ENCODE measurements at places on chromosomes 1 and 21. TPM values are rescaled to one million over a fixed set of nuclear protein-coding genes. Genes with fewer than 3 reads are reported as not detected.

DNA sequence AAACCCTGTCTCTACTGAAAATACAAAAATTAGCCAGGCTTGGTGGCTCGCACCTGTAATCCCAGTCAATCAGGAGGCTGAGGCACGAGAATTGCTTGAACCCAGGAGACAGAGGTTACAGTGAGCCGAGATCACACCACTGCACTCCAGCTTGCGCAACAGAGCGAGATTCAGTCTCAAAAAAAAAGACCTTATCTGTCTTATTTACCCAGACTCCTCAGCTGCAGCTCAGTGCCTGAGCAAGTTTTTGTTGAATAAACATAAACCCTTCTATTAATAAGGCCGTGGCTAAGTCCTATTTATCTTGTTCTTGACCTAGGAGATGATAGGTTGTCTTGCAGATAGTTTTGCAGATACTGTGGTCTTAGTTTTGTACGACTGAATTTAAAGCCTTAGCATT lies 136.4 kb upstream of the TMEM51 start:
- no peak for DNase-seq

GRCh38 chr1:114607223-114607622 lies 25.8 kb upstream of the BCAS2 start:
- no peak for DNase-seq

DNA sequence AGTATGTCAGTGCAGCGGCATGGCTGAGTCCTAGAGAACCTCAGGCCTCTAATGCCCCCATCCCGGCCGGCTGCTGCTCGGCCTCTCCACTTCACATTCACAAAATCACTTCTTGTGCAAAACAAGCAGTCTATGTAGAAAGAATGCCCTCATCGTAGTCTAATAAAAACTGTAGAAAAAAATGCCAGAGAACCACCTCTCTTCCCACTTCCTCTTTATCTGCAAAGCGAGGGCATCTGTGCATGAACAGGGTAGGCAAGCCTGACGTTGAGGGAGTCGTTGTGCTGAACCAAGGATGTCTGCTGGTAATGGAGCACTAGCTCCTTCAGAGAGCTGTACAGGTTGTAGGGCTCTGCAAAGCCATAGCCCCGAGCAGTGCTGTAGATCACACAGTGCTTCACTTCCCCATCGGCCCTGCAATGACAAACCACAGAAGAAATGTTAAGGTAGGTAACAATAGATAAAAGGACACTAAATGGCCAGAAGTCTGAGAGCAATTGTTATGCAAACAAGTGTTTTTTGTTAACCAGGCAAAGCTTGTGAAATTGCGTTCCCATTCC lies 88.9 kb downstream of the PIK3R3 start:
- DNase-seq: no peak

DNA sequence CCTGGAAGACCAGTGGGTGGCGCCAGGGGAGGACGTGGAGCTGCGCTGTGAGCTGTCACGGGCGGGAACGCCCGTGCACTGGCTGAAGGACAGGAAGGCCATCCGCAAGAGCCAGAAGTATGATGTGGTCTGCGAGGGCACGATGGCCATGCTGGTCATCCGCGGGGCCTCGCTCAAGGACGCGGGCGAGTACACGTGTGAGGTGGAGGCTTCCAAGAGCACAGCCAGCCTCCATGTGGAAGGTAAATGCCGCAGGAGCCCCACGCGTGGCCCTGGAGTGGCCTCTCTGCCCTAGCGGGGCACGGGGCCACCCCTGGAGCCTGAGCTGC lies 75.2 kb downstream of the OBSCN start:
- DNase-seq: no peak

GRCh38 chr1:175687622-175688415 lies 55.6 kb downstream of the TNR start:
- DNase-seq: no peak

DNA sequence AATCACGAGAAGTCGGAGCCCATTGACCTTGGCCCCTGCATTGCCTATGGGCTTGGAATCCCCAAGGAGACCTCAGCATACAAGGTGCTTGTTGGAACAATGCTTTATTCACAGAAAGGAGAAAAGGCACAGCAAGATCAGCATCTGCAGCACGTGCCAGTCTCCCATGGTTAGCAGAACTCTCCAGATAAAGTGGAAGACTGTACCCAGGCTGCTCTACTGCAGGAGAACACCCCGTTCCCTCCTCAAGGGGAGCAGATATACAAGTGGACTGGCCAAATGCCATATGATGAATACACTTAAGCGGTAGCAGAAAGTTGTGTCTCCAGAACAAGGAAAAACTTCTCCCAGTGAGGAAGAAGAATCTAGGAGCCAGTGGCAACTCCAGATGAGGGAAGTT lies 53.5 kb downstream of the ST6GALNAC3 start:
- no peak for DNase-seq

DNA sequence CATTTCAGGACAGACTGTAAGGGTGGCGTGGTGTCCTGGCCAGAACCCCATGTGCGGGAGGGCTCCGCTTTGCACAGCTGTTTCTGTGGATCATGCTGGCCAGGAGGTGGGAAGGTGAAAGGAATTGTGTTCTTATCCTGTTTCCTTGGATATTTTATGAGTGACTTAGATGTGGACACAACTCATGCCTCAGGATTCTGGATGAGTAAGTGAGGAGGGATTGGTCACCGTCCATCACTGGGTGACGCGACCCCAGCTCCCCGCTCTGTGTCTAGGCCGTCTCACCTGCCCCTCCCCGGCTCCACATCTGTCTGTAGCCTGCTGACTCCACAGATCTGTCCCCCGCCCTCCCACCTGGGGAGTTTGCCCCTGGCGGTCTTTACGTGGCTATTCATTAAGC lies 48.8 kb downstream of the PIK3CD start:
- DNase-seq: no peak

DNA sequence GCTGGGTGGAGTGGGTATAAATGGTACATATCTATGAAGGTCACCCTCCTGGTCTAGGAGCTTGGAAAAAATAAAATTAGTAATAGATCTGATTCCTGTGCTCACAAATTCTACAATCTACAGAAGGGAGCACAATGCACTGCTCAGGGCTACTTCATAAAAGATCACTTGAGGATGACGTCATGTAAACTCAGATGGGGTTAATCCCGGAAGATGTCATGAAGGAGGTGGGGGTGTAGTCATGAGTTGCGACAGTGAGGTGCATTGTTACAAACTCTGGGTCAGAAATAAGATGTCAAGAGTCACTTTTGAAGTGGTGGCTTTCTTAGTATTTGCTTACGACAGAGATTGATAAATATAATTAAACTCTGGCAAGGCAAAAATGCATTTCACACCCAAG lies 68.2 kb downstream of the LHX9 start:
- DNase-seq: no peak

DNA sequence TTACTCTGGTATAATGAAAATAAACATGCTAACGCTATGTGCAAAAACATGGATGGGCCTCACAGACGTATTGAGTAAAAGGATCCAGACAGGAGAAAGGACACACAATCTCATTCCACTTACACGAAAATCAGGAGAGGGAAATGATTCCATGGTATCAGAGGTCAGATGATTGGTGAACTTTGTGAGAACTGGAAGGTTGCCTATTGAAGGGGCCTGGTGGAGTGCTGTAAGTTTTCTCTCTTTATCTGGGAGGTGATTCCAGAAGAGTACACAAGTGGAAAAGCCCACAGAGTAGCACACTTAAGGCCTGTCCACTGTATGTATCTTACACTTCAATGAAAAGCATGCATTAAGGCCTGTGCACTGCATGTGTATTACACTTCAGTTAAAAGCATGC lies 9.6 kb downstream of the GSTM2 start:
- no peak for DNase-seq

DNA sequence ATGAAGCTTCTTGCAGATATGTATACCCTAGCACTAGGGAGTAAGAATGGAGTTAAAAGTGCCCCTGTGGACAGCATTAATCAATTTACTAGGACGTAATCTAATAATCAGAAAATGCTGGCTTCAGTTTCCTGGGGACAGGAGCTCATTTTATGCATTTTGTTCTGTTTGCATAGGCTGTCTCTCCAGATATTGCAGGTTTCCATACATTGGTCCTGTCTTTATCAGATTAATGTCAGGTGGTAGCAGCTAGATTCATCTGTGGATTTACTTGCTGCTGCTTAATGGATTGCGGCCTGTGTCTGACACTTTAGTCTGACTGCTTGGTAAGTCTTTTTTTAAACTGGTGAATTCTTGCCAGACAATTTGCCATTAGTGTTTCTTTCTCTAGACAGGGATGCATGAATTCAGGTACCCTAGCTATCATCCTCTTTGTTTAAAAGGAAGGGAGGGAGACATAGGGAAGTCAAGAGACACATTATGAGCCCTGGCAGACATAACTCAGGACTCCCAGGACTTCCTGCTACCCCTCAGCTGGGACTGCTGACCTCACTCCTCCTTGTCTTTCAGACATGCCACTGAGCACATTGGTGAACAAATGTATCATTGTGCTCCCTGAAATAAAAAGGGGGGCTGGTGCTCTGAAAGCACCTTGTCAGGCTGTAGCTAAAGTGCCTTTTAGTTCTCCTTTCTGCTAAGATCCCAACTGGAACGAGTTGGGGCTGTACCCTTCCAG lies 47.7 kb downstream of the NOS1AP start:
- DNase-seq: no peak

GRCh38 chr1:204266504-204267034 lies 52.8 kb upstream of the GOLT1A start:
- DNase-seq: peak; percentile 50

GRCh38 chr1:186948535-186948934 lies 119.8 kb downstream of the PLA2G4A start:
- peak; percentile 60 for DNase-seq

DNA sequence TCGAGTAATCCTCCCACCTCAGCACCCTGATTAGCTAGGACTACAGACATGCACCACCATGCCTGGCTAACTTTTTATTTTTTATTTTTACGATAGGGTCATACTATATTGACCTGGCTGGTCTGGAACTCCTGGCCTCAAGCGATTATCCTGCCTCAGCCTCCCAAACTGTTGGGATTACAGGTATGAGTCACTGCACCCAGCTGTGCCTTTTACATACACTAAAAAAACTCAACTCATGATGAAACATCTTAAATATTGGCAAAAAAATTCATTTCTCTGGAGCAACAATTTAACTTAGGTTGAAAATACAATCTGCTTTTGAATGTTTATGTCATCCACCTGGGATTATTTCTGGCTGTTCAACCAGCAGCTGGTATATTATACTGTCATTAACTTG lies 598.3 kb upstream of the ZP4 start:
- no peak for DNase-seq

DNA sequence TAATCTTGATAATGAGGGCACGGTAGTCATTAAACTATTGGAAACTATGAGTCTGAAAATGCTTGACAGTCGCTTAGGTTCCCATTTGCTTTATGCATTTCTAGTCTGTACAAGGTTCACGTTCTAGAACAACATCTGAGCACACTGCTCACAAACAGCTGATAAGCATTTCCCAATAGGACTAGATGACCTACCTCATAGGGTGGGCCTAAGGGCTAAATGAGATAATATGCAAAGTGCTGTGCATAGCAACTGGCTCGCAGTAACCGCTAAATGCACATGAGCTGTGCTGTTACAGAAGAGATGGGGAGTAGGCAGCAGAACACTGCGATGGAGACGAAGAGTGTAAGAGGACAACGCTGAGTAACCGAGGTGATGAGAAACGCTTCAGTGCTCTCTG lies 628.0 kb downstream of the SMYD3 start:
- DNase-seq: no peak

GRCh38 chr1:181482521-181483284 lies 614 bp upstream of the CACNA1E start:
- no peak for DNase-seq

- DNase-seq: no peak
These were observed 34.6 kb downstream of the SLC30A7 start for GRCh38 chr1:100930494-100930893.

DNA sequence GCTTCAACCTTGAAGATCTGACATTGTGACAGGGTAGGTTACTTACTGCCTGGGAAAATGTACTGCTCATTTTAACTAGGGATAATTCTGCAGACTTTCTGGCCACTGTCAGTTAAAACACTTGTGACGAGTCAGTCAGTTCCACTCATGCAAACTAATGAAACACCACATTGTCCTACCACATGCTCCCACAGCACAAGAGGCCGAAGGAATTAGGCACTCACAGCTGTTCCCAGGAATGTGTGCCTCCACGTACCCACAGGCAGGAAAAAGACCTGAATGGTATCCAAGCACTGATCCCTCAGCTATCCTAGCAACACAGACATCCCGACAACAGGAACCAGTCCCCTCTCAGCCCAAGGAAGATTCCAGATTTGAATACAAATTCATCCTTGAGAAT lies 12.3 kb downstream of the BCAR3 start:
- DNase-seq: no peak

- DNase-seq: no peak
These were observed 30.3 kb upstream of the FMOD start for GRCh38 chr1:203381151-203381751.

Gene SEMA6C
- 2.2 TPM for total RNA-seq

Gene SLC35F3
- 0.66 TPM for total RNA-seq

Gene CNN3
- total RNA-seq: 83.4 TPM

Gene GPR37L1
- 0.12 TPM for total RNA-seq

Gene CELA3B
- total RNA-seq: not detected

Gene CDA
- 7.4 TPM for total RNA-seq

Gene TMEM81
- 4.4 TPM for total RNA-seq

Gene CHI3L2
- 0.52 TPM for total RNA-seq

Gene DDAH1
- 98.7 TPM for total RNA-seq

Gene KLHDC7A
- 14.3 TPM for total RNA-seq

Gene SLC2A5
- total RNA-seq: not detected

Gene GPA33
- total RNA-seq: not detected

Gene GSTM5
- not detected for total RNA-seq

Gene SNAP47
- 39.4 TPM for total RNA-seq

Gene TMPRSS2
- total RNA-seq: 13.1 TPM

Gene RPE65
- total RNA-seq: not detected

Gene NOTCH2
- 72.6 TPM for total RNA-seq

Gene CR1
- total RNA-seq: not detected

Measured in Calu3 (cell line).